ENCODE measurements at places on chromosomes 12 and 14. TPM values are rescaled to one million over a fixed set of nuclear protein-coding genes. Genes with fewer than 3 reads are reported as not detected.

Gene FAM90A1
- total RNA-seq, result 0.43 TPM

Gene RD3L
- not detected for total RNA-seq

DNA sequence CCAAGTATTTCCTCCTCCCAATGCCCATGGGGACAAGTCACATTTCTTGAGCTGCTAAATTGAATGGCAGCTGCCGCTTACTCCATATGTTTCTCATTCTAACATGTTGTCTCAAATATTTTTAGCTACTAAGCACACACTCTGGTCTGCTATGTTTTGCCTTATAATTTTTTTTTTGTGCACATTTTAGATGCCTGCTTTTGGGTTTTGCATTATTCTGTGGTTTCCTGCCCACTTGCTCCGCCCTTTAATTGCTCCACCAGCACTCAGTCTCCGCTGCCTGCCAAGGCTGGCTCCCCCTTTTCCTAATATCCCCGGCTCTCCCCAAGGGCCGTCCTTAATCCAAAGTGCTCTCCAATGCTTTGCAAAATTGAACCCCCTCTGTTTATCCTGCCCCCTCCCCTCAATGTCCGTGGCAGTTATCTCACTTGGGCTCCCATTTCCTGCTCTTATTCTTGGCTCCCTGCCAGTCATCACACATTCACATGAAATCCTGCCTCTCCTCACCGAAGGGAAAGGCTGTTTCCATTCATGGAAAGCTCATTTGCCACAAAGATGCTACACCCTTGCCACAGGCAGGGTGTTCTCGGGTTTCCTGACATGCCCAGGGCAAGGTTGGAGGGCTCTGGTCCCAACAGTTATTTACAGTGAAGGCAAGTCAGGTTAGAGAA lies 79.4 kb downstream of the C12orf75 start:
- DNase-seq, result no peak
- H3K36me3 ChIP-seq, result no peaks in the 10 kb centered on the region
- no peaks in the 10 kb centered on the region for H3K27me3 ChIP-seq
- H3K27ac ChIP-seq, result no peak overlapping the region
- H3K4me3 ChIP-seq, result no peak overlapping the region

- peak; percentile 67 for DNase-seq
- H3K4me3 ChIP-seq, result no peak overlapping the region
- no peaks in the 10 kb centered on the region for H3K36me3 ChIP-seq
- peaks cover 17% of the 10 kb centered on the region for H3K4me1 ChIP-seq
Observed at GRCh38 chr14:36655963-36656686, 5.5 kb upstream of the PAX9 start.

GRCh38 chr14:59352961-59353360 lies 112.2 kb downstream of the GPR135 start:
- peaks cover 21% of the 10 kb centered on the region for H3K4me1 ChIP-seq
- H3K27me3 ChIP-seq, result no peaks in the 10 kb centered on the region
- no peak for DNase-seq
- no peak overlapping the region for H3K4me3 ChIP-seq
- H3K36me3 ChIP-seq, result peaks cover 52% of the 10 kb centered on the region

DNA sequence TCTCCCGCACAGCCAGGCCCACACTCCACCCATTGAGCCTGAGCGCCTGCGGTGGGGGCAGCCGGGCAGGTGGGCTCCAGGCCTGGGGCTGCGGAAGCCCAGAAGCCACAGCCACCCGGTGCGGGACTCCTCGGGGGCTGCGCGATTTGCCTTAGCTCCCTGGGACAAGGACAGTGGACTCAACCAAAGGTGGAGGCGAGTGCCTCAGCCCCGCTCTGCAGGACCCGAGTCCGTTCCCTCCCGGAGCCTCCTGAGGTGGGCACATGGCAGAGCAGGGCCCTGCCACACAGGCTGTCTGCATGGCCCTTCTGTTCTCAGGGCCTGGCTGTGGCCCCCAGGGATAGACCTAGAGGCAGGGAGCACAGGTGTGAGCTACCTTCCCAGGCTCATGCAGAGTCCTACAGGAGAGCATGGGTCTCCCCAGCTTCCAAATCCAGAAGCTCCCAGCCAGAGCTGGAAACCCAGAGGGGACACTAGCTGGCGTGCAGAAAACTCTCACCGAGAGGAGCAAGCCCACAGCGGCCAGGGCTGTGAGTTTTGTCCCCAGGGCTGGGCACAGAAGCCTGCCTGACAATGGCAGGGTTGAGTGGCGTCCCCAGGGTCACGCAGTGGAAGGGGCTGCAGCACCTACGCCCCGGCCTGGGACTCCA lies 22.2 kb upstream of the LRTM2 start:
- no peaks in the 10 kb centered on the region for H3K36me3 ChIP-seq
- H3K4me3 ChIP-seq, result no peak overlapping the region
- H3K27me3 ChIP-seq, result no peaks in the 10 kb centered on the region
- peak; percentile 69 for DNase-seq

Data from upper lobe of right lung (tissue), 1 donor.